ENCODE measurements at places on chromosomes 5 and 9. TPM values are rescaled to one million over a fixed set of nuclear protein-coding genes. Genes with fewer than 3 reads are reported as not detected.

Gene ANKRD31
- total RNA-seq: 0.05 TPM

Gene PGGT1B
- 19.2 TPM for total RNA-seq

Gene SLC24A2
- not detected for total RNA-seq

Gene FBXW11
- total RNA-seq: 81.4 TPM

Gene ACTBL2
- 0.17 TPM for total RNA-seq

Gene SLC6A3
- total RNA-seq: not detected

Gene HAVCR1
- total RNA-seq: 1.0 TPM

Gene SPATA31D4
- total RNA-seq: not detected

Gene FOXI1
- not detected for total RNA-seq

Gene SLC34A3
- not detected for total RNA-seq

Measured in dermis blood vessel endothelial cell (primary cell).